GM12865 (cell line): ENCODE measurements at places on chromosomes 7 and 10.
A peak's percentile ranks its signal among the peaks of the same experiment; 100 is the strongest.

- DNase-seq = peak; percentile 40
Measured at GRCh38 chr7:105934572-105935185, 28.4 kb upstream of the CDHR3 start.

- DNase-seq = no peak
Measured at GRCh38 chr7:46179061-46179610, 258.1 kb upstream of the IGFBP3 start.

DNA sequence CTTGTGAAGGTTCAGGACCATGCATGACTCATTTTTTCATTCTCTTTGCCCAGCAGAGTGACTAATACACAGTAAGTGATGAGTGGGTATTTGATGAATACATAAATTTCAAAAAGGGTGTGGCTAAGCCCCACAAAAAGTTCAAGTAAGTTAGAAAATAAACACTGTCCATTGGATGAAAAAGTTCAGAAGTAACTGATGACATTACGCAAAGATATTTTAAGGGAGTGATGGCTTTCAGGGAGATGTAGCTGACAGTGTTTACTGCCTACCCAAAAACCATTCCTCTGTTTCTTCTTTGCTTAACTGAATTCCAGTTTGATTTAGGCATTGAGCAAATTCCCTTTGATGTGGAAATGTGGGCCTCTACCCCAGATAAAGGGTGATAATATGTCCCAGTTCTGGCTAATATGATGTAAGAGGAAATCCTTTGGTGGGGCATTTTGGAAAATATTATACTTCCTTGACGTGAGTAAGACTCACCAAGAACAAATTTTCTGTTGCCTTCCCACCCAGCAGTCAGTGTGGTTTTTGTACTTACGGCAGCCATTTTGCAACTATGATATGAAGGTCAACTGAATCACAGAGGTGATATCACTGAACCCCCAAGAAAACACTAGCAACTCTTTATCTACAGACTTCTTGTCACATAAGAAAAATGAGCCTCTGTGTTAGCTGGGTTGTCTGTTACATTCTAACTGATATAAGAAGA lies 29.0 kb upstream of the EBLN1 start:
- DNase-seq = no peak

- DNase-seq = no peak
Measured at GRCh38 chr7:36366005-36366717, 23.5 kb upstream of the ANLN start.
